SK-N-MC (cell line): ENCODE measurements at places on chromosomes 3 and 15.

DNA sequence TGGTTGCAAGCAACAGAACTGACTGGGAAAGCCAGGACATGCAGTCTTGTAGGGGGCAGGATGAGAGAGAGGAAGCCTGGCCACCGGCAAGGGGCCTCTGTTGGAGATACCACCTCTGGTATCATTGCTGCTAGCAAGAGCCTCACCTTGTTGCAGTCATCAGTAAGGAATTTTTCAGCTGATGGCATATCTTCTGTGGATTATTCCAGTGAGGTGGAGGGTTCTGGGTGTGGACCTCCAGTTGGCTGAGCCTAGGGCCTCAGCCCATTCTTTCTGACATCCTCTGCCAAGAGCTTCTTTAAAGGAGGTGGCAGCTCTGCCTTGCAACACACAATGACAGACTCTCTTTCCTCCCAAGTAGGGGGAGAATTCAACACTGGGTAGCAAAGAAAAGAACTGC lies 128.9 kb downstream of the AQP9 start:
- no peak for DNase-seq

DNA sequence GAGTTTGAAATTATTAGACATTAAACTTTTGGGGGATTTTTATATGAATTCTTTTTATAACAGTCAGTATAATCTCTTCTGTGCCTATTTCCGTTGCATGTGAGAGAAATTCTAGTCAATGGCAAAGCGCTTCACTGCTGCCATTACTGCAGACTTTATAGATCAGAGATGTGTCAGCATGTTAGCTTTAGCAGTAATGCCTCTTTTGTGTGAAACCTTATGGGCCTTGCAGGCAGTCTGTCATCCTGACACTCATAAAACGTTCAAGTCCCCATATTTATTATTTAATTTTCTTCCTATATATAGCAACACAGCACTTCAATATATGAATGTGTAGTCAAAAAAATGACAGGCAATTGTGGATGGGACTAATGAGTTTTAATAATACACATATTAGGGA lies 191.0 kb downstream of the NLGN1 start:
- no peak for DNase-seq

DNA sequence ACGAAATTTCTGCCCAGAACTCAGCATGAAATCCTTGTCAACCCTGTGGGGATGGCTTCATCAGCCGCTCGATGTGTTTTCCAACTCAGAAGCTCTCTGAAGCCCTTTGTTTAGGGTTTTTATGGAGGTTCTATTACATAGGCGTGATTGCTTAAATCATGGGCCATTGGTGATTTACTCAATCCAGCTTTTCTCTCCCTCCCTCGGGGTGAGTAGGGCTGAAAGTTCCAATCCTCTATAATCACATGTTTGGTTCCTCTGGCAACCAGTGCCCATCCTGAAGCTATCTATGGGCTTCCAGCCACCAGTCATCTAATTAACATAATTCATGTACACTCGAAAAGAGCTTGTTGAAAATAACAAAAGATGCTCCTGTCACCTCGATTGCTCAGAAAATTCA lies 51.6 kb downstream of the GATM start:
- DNase-seq = no peak

GRCh38 chr3:71139496-71139895 lies 444.0 kb downstream of the FOXP1 start:
- no peak for DNase-seq

- no peak for DNase-seq
Observed at GRCh38 chr15:59176653-59177316, 29.9 kb upstream of the LDHAL6B start.

DNA sequence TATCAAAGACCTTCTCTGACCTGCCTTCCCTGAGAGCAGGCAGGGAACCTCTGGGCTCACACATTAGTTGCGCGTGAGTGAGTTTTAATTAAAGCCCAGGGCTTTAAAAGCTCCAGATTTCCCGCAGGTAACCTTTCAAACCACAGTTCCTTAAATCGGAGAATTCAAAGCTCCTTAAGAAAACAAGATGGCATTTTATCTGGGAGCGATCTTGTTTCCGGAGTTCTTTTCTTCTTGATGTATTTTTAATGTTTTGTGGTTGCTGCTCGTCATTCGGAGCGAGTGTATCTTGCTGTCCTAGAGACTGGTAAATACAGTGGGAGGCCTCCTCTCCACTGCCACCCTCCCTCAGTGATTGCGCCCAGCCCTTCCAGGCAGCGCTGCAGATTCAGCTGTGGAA lies 284.3 kb downstream of the CLSTN2 start:
- peak; percentile 90 for DNase-seq
